ENCODE measurements at places on chromosomes 12 and 14.
A peak's percentile ranks its signal among the peaks of the same experiment; 100 is the strongest.

- no peaks in the 10 kb centered on the region for H3K36me3 ChIP-seq
- H3K4me1 ChIP-seq: no peaks in the 10 kb centered on the region
- H3K27ac ChIP-seq: no peak overlapping the region
- no peak overlapping the region for H3K4me3 ChIP-seq
Observed at GRCh38 chr14:78921856-78922255, 751.7 kb downstream of the NRXN3 start.

DNA sequence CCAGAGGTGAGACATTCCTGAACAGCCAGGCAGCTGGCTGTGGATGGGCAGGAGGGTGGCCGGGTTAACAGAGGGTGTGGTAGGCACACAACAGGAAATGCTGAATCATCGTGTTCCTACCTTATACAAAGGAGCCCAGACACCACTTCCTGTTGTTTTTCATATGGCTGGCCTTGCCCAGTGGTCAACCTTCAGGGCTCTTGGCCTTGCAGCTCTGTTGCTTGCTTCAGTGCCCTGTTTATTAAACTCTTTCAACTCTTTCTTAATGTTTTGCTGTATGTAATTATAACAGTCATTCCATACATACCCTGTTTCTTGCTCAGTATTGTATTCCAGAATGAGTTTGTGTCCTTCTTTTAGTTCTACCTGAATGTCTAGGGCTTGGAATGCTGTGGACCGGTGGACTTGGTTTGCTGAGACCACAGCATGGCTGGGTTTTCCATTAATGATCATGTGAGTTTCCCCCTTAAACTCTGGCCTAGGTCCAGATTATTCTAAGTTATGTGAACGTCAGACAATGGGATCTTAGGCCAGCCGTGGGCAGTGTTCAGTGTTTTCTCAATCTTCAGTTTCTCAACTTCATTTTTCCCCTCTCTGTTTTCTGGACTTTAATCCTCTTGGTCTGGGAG is 11.9 kb downstream of the CFAP54 start:
- H3K4me3 ChIP-seq: no peak overlapping the region
- peak overlapping the region; percentile 83 for H3K27ac ChIP-seq
- peaks cover 17% of the 10 kb centered on the region for H3K4me1 ChIP-seq
- no peak for DNase-seq
- H3K36me3 ChIP-seq: no peaks in the 10 kb centered on the region

DNA sequence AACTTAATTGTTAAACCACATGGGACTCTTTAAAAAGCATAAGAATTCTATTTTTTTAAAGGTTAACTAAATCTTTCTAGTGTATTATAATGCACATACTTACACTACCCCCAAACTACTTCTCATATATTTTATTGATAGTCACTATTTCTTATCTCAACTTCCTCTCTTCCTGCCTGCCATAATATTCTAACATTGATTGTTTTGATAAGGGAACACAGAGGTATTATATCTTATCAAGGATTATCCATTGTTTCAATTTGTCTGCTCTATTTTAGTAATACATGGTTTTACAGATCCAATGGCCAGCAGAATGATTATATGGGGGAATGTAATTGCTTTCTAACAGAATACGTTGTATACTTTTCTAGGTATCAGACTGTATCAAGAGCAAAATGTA is 98.9 kb downstream of the EPS8 start:
- H3K27me3 ChIP-seq: no peaks in the 10 kb centered on the region
- H3K4me3 ChIP-seq: no peak overlapping the region

GRCh38 chr14:42110167-42110566 is 503.5 kb downstream of the LRFN5 start:
- no peaks in the 10 kb centered on the region for H3K27me3 ChIP-seq
- DNase-seq: no peak
- H3K4me3 ChIP-seq: no peak overlapping the region
- no peaks in the 10 kb centered on the region for H3K4me1 ChIP-seq
- no peaks in the 10 kb centered on the region for H3K36me3 ChIP-seq
- H3K27ac ChIP-seq: no peak overlapping the region

DNA sequence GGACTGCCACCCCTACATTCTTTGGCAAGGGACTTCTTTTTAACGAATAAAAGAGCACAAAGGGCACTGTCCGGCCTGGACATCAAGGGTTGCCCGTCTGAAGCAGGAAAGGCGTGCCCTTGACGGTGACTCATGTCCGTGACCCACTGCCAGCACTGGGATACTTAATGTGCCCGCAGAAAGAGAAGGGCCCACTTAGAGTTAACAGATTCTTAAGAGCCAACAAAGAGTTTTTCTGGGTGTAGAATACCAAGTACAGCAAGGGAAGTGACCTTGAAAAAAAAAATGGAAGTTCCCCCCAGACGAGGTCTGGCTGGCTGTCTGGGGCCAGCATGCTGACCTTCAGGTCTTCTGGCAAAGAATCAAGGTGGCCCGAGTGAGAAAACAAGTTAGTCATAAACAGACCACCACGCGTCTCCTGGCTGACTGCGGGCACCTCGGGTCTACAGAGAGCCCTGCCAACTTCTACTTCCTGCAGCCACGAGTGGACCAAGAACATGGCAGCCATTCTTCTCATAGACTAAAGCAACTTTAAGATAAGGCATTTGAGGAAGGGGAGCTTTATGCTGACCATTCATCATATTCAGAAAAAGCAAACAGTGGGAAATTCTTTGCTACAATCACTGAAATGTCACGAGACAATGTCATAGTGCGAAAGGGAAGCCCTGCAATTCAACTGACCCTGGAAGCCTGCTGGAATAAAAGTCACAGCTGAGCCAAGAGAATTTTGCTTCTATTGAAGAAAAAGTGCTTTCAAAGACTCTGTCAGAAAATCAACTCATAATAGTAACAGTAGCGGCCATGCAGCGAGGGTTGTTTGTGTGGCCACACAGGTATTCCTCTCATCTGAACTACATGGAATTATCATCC is 10.5 kb upstream of the SELPLG start:
- no peak overlapping the region for H3K4me3 ChIP-seq
- peak; percentile 87 for DNase-seq
- peaks cover 38% of the 10 kb centered on the region for H3K36me3 ChIP-seq
- no peaks in the 10 kb centered on the region for H3K27me3 ChIP-seq
- peak overlapping the region; percentile 79 for H3K27ac ChIP-seq

Data from upper lobe of right lung (tissue), 1 donor.